ENCODE measurements at places on chromosomes 12 and 14.

DNA sequence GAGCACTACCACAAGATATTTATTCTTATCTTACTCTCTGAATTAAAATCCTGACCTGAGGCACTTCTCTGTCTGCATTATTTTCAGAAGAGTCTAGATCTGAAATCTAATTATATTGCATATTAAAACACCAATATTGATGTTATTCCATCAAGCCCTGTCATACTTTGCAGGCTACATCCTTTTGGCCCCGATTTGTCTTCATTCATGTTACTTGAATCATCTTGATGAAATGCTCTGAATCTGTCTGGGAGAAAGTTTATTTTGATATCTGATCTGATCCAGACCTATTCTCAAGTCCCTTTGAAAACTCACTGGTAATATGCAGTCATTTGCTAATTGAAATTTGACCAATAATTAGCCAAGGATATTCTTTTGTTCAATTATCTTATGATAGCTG, 79.9 kb downstream of the BBS10 start:
- DNase-seq, result no peak

DNA sequence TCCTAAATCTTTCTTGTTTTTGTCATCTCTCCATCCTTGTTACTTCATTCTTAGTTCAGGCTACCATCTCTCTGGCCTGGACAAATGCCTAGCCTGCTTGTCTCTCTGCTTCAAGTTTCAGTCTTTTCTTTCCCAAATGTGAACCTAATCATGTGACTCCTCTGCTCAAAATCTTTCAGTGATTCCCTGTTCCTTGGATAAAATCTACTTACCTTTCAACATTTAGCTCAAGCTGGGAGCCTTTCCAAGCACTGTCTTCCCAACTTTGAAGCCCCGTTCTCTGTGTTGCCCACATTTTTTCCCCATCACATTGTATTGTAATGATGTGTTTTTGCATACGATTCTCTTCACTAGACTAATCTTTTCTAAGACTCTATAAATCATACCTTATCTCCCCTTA, 24.7 kb downstream of the SLC7A8 start:
- no peak for DNase-seq

GRCh38 chr14:51297066-51297465, 57.0 kb downstream of the TMX1 start:
- DNase-seq, result no peak

DNA sequence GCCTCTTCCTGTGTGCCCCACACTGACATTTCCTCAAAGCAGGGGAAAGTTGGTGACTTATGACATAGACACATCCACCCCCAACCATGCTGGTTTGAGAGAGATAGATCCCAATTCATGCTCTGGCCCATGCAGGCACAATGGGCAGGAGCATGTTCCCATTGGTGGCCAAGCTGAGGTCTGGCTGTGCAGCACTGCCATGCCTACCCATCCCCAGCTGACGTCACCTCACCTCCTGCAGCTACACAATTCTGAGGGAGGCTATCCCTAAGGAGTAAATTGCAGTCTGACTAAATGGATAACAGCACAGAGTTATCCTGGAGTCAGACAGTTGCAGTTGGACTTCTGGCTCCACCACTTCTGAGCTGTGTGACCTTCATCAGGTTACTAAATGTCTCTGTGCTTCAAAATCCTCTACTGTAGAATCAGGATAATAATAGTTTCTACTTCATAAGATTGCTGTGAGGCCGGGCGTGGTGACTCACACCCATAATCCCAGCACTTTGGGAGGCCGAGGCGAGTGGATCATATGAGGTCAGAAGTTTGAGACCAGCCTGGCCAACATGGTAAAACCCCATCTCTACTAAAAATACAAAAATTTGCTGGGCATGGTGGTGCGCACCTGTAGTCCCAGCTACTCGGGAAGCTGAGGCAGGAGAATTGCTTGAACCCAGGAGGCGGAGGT, 323.9 kb downstream of the BCL11B start:
- DNase-seq, result no peak

GRCh38 chr12:116220756-116221155, 56.7 kb downstream of the MED13L start:
- no peak for DNase-seq

DNA sequence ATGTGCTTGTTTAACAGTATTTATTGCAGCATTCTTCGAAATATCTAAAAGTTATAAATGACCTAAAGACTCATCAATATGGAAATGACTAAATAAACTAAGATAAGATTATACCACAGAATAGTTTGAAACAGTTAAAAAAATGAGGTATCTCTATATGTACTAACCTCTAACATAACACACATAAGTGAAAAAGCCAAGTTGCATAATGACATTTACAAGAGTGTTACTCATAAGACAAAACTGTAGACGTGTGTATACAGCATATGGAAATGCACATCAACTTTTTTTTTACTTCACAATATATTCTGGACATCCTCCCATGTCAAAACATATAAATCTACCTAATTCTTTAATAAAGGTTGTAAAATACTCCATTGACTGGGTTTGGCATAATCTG, 22.8 kb downstream of the CPM start:
- no peak for DNase-seq

GRCh38 chr12:31278424-31278823, 47.5 kb downstream of the SINHCAF start:
- DNase-seq, result no peak

- DNase-seq, result peak; percentile 3
Measured at GRCh38 chr12:12891080-12891880, at the start of gene GPRC5A. TSS of gene GPRC5A (plus strand) at chr12:12891562. CDS start at chr12:12908250, 16,688 bp downstream.

- DNase-seq, result peak; percentile 30
Measured at GRCh38 chr12:1662761-1663439, 28.0 kb upstream of the ADIPOR2 start.

DNA sequence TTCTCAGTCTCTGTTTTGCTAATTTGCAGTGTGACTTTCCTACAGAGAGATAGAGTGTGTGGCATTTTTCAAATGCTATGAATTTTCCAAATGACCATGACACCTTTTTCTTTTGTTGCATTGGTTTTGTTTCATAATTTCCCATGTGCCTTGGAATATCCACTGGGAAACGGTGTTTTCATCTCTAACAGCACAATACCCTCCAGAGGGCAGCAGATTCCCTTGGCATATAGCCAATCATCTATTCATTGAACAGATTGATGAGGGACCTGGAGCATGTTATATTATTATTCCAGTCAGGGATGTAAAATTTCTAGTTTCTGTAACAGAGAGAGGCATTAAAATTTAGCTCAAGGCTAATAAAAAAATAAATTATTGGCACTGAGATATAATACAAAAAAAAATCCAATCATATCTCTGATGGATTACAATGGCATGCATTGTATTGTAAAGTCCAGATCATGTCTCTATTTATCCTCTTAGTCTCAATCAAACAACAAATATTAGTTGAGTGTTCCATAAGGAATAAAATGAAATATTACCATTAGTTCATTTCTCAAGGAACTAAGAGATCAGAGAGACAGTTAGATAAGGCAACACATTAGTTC, 29.6 kb upstream of the NTN4 start:
- DNase-seq, result no peak

DNA sequence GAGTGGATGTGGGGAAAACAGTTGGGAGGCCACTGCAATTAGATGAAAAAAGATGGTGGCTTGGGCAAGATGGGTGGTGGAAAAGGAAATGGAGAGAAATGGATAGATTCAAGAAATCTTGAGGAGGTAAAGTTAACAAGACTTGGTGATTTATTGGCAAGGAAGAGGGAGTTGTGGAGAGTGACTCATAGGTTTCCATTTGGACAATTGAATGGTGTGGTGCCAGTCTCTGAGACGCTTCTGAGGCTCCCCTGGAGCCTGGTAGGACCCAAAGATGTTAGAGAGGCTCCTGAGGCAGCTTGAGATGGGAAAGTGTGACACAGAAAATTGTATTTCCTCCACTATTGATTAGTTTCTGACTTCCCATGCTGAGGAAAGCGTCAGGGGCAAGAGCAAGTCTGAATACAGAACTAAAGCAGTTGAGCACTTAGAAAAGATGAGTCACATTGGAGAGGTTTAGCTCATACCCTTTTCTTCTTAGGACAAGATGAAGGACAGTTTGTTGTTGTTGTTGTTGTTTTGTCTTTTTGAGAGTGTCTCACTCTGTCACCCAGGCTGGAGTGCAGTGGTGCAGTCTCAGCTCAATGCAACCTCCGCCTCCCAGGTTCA, 4.5 kb downstream of the PRPF40B start:
- no peak for DNase-seq

GRCh38 chr12:108568338-108569154, 6.2 kb downstream of the ISCU start:
- peak; percentile 46 for DNase-seq

DNA sequence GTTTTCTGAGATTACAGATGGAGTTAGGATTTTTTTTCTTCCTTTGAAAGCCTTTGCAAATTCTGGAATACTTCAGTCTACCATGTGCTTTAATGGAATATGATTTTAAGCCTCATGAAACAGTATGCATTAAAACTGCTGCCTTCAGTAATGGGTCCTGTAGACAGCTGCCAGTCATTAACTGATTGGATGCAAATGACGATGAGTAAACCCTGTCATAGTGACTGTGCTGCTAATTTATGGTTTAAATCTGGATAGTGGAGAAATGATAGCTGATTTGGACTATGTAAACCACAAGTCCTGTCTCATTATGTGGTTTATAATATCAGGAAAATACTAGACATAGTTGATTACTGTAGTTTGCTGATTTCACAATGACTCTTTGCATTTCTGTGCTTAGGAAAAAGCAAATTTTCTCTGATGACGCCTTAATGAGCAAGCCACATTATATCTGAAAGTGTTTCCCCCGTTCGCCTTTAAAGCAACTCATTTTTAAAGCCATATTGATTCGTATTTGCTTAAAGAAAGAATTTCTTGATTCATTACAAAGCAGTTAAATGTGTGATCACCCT, 217.6 kb downstream of the TMTC2 start:
- no peak for DNase-seq

DNA sequence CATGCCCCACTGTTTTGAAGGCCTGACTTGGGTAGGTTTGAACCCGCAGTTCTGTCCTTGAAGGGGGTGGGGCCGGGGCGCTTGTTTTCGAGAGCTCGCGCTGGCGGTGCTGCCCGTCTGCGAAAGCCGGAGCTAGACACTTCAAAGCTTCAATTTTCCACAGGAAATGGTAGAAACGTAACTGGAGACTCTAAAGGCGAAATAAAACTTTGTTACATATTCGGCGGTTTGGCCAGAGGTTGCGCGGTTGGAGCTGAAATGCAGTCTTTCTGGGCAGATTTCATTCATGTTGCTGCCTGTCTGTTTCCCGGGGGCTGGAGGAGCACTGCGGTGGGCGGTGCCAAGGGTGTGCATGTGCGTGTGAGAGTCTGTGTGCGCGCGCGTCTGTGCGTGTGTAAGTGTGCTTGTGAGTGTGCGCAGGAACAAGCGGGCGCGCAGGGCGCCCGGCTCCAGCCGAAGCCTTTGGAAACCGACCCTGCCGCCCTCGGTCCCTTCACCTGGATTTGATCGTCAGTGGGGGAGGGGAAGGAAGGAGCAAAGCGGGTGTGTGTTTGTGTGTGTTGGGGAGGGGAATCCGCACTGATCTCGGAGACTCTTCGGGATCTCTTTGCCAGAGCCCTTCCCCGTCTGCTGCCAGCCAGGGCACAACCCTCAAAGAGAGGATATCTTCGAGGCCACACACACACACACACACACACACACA, 227.7 kb upstream of the CRY1 start:
- DNase-seq, result peak; percentile 59

DNA sequence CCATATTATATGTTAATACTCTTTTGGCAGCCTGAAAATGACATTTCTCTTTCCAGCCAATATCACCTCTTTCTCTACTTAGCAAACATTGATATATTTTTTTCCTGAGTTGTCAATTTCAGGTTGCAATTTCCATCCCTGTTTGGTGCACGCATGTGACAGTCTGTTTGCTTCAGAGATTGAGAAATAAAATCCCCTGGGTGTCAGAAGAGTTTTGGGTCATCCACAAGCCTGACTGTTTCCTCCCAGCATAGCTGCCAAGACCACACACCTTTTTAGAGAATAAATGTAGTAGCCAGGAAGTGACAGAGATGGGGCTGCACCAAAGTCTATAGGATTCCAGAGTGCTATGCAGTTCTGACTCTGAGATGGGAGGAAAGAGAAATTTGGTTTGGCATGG, 144.9 kb upstream of the NOS1 start:
- no peak for DNase-seq

DNA sequence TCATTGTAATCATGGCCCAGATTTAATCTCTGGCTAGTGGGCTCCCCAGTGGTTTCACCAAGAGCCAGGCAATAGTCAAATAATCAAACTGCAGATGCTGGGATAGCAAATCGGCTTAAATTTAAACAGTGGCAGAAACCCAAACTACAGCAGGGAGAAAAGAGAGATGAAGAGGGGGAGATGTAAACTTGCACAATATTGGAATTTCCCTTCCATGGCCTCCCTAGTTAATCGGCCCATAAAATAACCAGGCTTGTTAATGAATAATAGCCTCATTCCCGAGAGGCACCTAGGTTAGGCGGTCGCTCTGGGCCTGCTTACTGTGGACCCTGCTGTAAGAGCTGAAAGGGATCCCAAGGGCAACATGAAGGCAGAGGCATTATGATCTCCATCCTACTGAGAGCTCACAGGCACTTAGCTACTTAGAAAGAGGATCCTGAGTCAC, 116.2 kb downstream of the NUAK1 start:
- no peak for DNase-seq

DNA sequence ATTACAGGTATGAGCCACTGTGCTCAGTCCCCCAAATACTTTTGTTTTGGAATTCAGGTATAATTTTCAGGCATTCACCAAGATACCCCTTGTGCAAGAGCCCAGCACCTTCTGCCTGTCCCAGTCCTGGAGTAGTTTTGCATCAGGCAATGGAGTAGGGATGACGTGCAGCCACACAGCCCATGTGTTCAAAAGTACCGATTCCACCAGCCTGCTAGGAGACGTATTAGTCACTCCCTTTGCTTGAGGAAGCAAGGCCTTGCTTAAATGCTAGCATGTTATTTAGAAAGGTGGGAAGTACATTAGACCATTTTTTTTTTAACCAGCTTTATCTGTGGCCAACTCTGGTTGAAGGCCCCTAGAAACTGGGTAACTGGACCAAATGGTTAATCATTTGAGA, 15.0 kb upstream of the GALNT16 start:
- no peak for DNase-seq

GRCh38 chr12:8081251-8081920, 688 bp upstream of the NECAP1 start:
- peak; percentile 14 for DNase-seq

DNA sequence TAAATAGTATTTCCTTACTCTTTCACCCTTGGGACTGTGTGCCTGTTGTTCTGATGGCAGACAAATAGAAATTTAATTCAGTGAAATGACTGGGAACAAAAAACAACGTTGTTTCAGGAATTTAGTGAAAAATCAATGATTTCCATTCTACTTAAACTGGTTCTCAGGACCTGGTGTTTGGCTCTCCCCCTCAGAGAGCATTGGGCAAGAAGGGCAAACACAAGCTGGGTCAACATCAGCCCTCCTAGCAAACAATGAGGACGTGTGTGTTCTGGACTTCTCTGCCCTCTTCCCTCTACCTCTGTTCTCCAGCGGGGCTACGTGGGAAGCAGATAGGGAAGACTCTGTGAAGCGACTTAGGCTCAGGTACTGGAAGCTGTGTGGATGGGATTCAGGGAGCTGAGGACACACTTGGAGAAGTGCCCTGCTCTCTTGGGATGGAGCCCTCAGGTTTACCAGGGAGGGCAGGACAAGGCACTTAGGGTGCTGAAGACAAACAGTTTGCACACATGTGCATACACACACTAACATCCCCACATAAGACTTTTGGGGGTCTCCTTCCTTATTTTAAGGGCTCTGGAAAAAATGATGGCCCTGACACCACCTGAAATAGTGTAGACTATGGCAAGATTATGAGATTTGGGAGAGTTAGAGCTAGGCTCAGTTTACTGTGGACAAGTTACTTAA, 7.6 kb upstream of the SERPINA1 start:
- no peak for DNase-seq
